ENCODE measurements at places on chromosomes 2 and 18.

- DNase-seq: peak; percentile 26
These were observed 30.3 kb upstream of the GPR17 start for GRCh38 chr2:127615511-127616166.

GRCh38 chr18:25825979-25826776 lies 264.2 kb downstream of the SS18 start:
- DNase-seq: no peak

DNA sequence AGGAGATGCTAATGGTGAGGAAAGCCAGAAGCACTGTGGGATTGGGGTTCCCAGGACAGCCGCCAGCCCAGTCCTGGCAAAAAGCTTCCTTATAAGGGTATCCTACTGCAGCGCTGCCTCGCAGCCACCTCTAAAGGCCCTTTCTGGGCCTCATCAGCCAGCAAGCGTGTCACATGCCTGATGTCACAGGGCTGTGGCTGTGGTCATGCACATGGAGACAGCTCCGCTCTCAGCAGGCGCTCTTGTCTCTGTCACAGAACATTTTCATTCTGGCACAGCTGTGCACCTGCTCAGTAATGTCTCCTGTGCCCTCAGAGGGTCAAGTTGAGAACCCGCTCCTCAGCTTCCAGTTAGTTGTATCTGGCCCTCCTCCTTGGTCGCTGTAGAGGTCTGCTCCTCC lies 17.7 kb upstream of the MAL start:
- peak; percentile 36 for DNase-seq

GRCh38 chr2:209690029-209690754 lies 81.4 kb upstream of the UNC80 start:
- no peak for DNase-seq

DNA sequence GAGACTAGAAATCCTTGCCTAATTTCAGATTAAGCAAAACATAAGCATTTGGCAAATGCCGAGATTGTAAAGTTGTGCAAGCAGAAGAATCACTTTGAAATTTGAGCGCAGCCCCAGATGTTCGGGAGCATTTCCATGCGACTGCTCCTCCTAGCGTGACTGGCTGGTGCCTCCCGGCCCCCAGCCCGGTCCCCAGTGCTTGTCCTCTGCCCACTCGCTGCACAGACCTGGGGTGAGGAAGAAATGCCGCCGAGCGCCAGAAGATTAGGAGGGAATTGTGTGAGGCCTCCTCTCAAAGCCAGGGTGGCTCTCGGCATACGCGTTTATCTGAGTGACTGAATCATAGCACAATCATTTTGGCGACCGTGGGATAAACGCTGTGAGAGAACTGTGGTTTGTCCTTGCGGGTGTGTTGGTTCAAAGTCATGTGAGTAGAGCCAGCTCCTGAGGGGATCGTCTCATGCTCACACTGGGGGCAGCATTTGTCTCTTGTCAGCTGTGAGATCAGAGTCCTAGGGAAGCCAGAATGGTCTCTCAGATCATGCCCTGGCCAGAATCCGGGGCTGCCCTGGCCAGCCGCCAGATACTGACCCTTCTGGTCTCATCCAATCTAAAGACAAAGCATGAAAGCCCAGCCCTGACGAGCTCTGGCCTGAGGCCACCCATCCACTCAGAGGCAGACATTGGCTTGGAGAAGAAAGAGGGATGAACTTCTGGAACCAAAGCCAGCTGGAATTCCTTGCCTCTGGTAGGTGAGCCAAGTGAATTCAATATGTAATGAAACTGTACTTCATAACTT lies 189.3 kb downstream of the SH3RF3 start:
- DNase-seq: no peak

- no peak for DNase-seq
These were observed 911.6 kb downstream of the EPHA4 start for GRCh38 chr2:220660277-220661145.

GRCh38 chr2:212381428-212382102 lies 157.0 kb downstream of the ERBB4 start:
- DNase-seq: no peak

DNA sequence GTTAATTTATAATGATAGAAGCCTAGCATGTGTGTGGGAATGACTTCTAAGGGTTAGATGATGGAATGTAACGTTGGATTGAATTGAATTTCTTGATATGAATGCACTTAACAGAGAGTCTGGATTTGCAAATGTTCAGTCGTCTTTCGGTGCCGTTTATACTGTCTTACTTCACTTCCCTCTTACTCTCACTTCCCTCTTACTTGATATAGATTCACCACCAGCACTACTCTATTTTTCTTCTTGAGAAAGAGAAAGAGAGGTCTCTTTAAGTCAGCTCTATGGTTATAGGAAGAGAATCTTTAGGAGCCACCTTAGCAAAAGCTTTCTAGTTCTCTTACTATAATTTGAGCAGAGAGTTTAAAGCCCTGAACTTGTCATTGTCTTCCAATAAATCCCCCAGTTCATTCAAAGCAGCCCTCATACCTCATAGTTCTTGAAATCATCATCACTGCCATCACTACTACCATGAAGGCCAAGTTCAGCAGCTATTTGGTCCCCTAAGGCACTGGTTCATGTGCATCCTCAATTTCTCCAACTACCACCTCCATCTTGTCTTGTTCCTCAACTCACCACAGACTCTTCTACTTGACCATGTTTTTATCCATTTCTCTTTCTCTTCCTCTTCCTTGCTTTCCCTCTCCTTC lies 501.7 kb upstream of the TCF4 start:
- no peak for DNase-seq

- peak; percentile 36 for DNase-seq
These were observed 54.9 kb downstream of the LIPG start for GRCh38 chr18:49616618-49617328.

DNA sequence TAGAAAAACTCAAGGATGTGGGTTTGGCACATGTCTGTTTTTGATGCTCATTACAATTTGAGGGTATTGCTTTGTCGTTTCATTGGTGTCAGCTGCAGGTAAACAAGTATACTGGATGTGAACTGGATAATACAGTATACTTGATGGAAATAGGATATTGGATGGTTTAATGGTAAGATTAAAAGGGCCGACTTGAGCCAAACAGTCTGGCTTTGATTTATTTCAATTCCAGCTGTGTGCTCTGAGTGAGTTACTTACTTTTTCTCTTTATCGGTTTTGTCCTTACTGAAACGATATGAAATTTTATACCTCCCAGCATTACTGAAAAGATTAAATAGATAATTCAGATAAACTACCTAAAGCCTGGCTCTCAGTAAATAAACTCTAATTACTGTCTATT lies 227.6 kb downstream of the ASXL3 start:
- DNase-seq: no peak

- DNase-seq: no peak
These were observed 3.4 kb downstream of the CYP26B1 start for GRCh38 chr2:72144274-72144631.

DNA sequence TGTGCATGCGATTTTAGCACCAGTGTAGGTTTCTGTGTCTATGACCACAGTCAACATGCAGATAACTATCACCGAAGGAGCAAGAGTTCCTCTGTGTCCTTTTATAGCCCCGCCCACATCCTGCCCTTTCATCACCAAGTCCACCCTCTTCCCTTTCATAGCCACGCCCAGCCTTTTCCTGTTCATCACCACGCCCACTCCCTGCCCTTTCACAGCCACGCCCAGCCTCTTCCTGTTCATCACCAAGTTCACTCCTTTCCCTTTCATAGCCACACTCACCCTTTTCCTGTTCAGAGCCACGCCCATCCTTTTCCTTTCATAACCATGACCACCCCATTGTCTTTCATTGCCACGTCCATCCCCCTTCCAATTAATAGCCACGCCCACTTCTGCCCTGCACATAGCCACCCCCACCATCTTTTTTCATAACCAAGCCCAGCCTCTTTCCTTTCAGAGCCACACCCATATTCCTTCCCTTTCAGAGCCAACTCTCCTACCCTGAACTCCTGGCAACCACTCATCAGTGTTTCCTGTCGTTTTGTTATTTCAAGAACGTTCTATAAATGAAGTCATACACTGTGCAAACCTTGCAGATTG lies 273.9 kb downstream of the MYT1L start:
- DNase-seq: peak; percentile 66

- DNase-seq: peak; percentile 86
These were observed 319.9 kb upstream of the SALL3 start for GRCh38 chr18:78659748-78660147.

GRCh38 chr2:121805766-121806143 lies 50.3 kb downstream of the TSN start:
- DNase-seq: no peak

GRCh38 chr2:17867133-17867532 lies 11.3 kb upstream of the KCNS3 start:
- no peak for DNase-seq

DNA sequence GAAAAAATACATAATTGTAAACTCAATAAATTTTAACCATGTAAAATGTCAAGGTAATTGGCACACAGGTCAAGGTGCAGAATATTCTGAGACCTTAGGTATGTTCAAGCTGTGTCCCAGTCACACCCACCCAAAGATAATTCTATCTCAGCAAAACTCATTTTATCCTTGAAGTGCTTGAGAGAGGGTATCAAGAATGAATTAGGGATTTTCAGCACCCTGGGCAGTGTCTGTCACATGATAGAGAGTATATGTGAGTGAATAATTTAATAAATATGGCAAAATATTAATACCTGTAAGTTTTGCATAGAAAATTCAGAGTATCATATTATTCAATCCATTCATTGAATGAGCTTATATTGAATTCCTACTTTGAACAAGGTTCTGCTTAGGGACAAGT lies 567.9 kb downstream of the FBXO15 start:
- DNase-seq: no peak

- no peak for DNase-seq
These were observed 70.3 kb downstream of the MAIP1 start for GRCh38 chr2:200025717-200026116.

- DNase-seq: no peak
These were observed 338.2 kb downstream of the LRRTM1 start for GRCh38 chr2:79966369-79966768.

- DNase-seq: no peak
These were observed 245.7 kb downstream of the TWIST2 start for GRCh38 chr2:239093542-239093941.

DNA sequence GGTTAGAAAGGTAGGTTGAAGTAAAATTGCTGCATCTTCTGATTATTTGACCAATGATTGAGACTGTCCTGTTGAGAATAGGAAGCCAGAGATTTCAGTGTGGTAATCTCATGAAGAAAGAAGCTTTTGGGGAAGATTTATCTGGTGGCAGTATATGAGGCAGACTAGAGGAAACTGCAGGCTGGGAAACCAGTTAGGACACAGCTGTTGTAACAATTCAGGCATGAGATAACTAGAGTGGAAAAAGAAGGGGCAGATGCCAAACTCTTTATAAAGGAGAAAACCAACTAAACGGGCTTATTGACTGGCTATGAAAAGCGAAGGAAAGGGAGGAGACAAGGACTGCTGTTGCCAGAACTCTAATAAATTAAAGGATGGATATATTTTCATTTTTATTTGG lies 155.6 kb downstream of the TTC27 start:
- DNase-seq: no peak

DNA sequence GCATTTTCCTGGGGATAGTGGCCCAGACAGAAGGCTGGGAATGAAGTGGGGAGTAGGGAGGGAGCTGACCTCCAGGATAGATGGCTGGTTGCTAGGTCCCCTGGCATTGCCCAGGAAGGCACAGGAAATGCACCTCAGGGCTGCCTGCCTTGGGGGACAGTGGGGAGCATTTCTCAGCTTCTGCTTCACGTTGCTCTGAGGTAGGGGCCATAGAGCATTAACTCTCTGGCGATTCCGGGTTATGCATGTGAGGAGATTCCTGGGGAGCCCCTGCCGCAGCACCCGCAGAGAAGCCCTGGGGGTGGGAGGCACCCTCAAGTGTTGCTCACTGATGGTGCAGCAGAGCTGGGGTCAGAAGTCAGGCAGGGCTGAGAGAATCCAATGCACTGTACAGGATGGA lies 256.5 kb downstream of the CYP26B1 start:
- DNase-seq: peak; percentile 27

DNA sequence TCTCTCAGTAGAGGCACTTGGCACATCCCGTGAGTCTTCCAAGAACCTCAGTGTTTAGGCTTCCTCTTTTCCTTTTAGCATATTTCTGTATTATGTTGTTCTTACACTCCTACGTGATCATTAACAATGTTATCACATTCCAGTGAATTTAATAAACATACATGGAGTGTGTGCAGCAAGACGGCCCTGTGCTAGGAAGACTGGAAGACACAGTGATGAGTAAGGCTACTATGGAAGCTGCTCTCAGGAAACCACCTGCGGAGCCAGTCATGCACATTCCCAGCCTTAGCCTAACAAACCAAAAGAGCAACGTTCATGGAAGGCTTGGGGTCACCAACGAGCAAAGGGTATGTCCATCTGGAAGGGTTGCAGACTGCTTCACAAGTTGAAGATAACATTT lies 103.4 kb downstream of the ETAA1 start:
- DNase-seq: no peak

- DNase-seq: no peak
These were observed 6.2 kb downstream of the HPCAL1 start for GRCh38 chr2:10308866-10309265.

DNA sequence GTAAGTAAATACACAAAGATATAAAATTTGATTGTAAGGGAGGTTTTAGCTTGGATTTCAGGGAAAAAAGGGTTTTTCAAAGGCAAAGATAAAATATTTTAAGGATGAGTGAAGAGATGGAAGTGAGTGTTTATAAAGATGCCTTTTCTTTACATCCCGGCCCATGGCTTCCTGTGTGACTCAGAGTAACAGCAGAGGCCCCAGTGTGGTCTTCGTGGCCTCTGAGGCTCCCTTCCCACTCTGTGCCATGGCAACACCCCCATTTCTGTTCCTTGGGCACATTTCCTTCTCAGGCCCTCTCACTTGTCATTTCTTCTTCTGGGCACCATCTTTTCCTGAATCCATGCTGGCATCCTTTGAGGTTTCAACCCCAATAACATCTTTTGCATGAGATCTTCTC lies 92.6 kb upstream of the TMEM18 start:
- DNase-seq: no peak

GRCh38 chr2:111984213-111984604 lies 70.9 kb upstream of the TMEM87B start:
- no peak for DNase-seq

DNA sequence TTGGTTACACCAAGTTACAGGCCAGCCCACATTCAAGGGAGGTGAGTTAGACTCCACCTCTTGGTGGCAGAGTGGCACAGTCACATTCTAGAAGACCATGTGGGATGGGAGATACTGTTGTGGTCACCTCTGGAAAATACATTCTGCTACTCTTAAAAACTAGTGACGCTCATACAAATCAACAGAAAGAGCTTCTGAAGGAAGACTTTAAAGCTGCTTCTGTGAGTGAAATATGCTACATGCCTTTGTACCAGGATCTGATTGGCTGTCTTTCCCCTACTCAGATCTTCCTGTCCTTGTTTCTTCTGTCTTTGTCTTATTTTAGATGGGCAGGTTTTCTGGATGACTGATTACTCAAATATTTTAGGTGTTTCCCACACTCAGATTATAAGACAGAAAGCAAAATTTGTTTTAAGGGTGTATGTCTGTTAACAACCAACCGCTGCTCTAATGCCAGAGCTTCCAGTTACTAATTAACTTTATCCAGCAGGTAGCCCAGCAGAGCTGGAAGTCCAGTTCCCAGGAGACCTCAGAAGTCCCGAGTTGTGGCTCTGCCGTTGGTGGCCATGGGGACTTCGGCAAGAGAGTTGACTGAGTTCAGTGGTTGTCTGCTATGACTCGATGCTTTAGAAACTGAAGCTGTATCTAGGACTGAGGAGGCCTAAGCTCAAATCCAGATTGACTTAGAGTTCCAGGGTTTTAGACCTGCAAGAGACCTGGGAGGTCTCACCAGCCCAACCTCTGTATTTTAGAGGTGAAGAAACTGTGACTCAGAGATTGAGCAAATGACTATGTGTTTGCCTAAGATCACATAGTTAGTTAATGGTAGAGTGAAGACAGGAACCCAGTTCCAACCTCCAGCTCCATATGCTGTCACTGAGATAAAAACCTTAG lies 7.4 kb downstream of the IL1R2 start:
- no peak for DNase-seq
